Urinary bladder (tissue), 4 donors: ENCODE measurements at places on chromosomes 3 and 15.

- no peak for DNase-seq
Measured at GRCh38 chr3:62882676-62883200, 7.5 kb upstream of the CADPS start.

- no peak for DNase-seq
Measured at GRCh38 chr3:150931745-150932144, 26.5 kb upstream of the MINDY4B start.

GRCh38 chr15:49747340-49747739 lies 126.5 kb downstream of the DTWD1 start:
- no peak for DNase-seq

- no peak for DNase-seq
Measured at GRCh38 chr3:116340680-116341216, 104.5 kb downstream of the LSAMP start.

DNA sequence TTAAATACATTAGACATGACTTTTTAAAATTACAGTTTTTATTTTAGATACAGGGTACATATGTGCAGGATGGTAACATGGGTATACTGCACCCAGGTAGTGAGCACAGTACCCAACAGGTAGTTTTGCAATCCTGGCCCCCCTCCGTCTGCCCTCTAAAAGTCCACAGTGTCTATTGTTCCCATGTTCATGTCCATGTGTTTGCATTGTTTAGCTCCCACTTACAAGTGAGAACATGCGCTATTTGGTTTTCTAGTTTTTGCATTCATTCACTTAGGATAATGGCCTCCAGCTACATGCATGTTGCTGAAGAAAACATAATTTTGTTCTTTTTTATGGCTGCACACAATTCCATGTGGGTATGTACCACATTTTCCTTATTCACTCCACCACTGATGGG lies 23.8 kb downstream of the C3orf70 start:
- no peak for DNase-seq

DNA sequence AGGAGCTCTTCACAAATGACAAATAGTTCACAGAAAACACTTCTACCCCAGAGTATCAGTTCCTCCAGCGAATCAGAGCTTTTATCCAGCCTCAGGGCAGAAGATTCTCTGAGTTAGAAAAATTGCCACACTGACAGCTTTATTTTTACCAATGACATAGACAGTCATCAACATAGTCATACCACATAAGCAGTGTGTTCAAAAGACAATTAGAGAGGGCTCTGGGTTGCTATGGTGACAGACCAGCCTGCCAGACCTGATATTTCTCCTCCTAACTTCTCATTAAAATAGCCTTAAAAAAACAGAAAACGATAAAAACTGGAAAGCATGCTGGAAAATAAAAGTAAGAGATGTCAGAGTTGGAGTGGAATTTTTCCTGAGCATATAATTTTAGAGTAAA lies 45.9 kb upstream of the COL6A5 start:
- no peak for DNase-seq

DNA sequence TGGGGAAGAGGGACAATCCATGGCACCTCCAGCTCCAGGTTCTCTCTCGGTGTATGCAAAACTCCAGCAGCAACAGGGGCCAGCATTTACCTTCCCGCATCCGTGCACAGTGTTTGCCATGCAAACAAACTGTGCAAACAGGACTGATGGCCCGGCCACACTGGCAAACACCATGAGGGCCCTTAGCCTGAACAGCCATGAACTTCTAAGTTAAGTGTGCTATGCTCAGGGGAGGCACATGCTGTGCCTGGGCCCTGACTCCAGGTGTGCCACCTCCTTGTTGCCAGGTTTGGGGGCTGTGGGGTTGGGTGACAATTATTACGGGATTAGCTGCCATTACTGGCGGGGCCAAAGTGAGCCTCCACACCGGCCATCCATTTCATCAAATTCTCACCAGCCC lies 57.5 kb downstream of the CACNA2D2 start:
- DNase-seq, result no peak

DNA sequence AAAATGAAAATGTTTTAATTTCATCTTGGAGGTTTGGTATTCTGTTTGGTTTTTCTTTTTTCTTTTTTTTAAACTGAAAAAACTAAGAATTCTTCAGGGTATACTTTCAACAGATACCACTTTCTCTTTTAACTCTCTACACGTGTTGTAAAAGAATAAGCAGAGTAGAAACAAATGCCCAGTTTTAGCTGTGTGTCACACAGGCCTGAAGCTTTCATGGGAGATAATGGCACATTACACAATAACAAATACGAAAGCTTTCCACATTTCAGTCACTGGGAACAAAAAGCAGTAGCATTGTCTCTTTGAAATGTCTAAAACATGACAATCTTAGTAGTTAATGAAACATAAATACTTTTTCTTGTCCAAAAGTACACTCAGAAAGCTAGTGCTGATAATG lies 818.5 kb downstream of the TBL1XR1 start:
- no peak for DNase-seq
